ENCODE measurements at places on chromosomes 3 and 15.

DNA sequence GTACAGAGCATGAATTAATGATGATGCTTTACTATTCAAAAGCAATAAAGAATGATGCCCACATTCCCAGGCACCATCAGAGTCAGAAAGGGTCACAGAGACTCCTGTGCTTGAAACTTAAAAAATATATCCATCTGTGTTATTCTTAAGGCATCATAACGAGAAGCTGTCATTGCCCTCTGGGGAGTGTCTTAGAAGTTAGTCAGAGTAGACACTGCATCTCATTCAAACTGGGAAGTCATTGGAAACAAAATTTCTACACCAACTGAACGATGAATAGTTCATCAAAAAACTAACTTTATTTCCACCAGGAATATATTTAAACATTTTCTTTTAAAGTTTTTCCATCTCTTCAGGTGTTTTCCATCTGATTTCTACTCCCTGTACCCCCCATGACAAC, 122.9 kb downstream of the RFTN1 start:
- DNase-seq, result no peak

GRCh38 chr3:141093397-141093796, 42.2 kb downstream of the SPSB4 start:
- no peak for DNase-seq

DNA sequence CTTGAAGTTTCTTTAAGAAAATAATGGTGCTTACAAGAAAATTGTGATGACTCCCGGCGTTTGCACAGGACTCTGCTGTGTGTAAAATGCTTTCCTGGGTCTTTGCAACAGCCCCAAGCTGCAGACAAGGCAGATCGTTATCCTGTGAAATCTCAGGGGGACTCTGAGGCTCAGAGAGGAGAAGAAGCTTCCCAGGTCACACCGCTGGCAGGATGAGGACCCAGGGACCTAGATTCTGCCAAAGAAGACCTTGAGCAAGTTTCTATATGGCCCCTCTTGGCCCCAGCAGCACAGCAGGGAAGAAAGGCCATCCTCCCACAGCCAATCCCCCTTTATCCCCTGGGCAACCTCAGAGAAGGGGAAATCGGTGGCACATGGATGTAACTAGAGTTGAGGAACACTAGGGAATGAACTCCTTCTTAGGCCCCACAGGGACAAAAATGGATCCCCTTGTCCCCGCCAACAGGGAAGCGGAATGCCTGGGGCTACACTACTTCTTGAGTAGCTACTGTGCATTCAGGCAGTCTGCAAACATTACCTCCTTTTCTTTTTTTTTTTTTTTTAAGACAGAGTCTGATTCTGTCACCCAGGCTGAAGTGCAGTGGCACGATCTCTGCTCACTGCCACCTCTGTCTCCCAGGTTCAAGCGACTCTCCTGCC, 72.8 kb downstream of the CPN2 start:
- DNase-seq, result no peak

DNA sequence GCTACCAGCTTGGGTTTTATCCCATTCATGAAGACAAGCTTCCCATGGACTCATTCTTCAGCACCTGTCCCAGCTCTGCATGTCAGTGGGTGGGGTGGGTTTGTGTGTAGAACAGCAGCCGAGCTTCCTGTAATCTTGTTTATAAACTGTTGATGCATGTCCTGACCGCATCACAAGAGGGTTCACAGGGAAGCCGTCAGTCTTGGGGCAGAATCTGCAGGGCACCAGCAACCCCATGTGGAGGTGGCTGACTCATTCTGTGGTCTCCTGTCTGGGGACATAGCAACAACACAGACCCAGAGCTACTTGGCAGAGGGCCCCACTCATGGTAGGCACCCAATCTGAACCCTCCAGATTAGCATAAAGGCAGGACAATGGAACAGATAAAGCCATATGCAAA, 35.6 kb downstream of the DAPK2 start:
- peak; percentile 62 for DNase-seq

- DNase-seq, result no peak
Measured at GRCh38 chr15:101380146-101380545, 85.1 kb upstream of the SNRPA1 start.

- DNase-seq, result peak; percentile 27
Measured at GRCh38 chr15:32790352-32790999, 72.7 kb downstream of the GREM1 start.

- DNase-seq, result no peak
Measured at GRCh38 chr3:132321304-132321703, 4.1 kb downstream of the ACP3 start.

- DNase-seq, result peak; percentile 17
Measured at GRCh38 chr3:15858547-15859506, 61.0 kb upstream of the ANKRD28 start.

Measured in GM03348 (cell line).